KG1 (cell line): ENCODE measurements at places on chromosomes 11 and 22.

- DNase-seq: no peak
These were observed 83.2 kb downstream of the BUD13 start for GRCh38 chr11:116689413-116690127.

GRCh38 chr11:19625438-19625837, 87.2 kb upstream of the NAV2 start:
- no peak for DNase-seq

DNA sequence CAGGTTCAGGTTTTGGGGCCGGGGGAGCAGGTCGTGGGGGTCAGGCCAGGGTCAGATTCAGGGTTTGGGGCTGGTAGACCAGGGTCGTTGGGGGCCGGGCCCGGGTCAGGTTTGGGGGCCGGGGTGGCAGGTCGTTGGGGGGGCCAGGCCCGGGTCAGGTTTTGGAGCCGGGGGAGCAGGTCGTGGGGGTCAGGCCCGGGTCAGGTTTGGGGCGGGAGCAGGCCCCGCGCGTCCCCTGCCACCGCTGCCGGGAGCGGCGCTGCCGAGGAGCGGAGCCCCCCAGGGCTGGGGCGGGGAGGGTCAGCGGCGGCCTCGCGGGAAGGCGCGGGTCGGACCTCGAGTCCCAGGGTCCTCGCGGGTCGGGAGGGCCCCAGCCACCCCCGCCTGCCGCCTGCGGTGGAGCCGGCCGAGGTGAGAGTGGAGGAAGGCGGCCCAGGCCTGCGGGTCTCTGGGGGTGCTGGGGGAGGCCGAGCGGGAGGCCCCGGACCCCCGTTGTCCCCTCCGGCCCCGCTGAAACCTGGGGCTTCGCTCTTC, 535 bp downstream of the TRABD start:
- DNase-seq: no peak

- no peak for DNase-seq
These were observed 78.1 kb upstream of the PRR5 start for GRCh38 chr22:44623771-44624510.

- DNase-seq: no peak
These were observed 526.7 kb downstream of the INSC start for GRCh38 chr11:15641271-15642045.

DNA sequence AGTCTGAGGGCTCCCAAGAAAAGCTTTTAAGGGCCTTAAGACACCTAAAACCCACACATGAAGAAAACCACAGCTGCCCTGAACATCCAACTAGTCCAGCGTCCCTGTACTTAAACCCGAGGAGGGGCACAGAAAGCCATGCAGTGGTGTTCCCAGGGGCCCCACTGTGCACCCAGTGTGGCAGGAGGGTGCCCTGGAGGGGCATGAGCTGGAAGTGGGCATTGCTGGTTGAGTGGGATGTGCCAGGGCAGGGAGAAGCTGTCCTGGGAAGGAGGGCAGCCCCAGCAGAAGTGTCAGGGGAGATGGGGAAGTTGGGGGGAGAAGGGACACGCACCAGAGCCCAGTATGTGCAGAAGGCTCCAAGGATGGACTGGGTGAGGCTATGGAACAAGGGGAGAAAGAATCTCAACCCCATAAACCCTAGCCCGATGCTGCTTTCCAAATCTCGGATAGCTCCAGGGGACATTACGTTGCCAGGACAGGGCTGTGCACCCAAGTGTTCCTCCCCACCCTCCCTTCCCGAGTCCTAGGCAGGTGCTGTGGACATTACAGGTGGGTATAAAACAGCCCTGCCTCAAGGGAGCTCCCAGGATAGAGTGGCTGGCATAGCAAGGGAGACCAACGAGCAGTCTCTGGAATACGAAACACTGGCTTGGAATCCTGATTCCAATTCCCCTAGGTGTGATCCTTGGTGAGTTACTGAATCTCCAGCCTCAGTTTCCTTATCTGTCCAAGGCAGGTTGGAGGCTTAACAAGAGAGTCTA, 44.2 kb downstream of the SHANK2 start:
- no peak for DNase-seq

DNA sequence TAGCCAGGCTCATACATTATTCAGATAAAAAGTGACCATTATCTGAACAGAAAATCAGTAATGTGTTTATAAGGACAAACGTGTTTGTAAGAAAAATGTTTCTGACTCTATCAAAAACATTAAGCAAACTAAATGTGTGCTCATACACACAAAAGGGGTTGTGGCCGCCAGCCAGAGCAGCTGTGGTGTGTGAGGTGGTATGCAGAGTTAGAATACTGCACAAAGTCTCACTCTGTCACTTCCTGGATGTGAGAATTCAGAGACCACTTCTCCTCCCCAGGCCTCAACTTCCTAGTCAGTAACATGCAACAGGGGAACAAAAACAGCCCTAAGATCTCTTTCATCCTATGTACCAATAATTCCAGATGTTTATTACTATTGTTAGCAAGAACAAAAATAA, 9.4 kb downstream of the OR5B21 start:
- DNase-seq: peak; percentile 60

GRCh38 chr22:50252082-50253045, 1.3 kb upstream of the HDAC10 start:
- DNase-seq: no peak

DNA sequence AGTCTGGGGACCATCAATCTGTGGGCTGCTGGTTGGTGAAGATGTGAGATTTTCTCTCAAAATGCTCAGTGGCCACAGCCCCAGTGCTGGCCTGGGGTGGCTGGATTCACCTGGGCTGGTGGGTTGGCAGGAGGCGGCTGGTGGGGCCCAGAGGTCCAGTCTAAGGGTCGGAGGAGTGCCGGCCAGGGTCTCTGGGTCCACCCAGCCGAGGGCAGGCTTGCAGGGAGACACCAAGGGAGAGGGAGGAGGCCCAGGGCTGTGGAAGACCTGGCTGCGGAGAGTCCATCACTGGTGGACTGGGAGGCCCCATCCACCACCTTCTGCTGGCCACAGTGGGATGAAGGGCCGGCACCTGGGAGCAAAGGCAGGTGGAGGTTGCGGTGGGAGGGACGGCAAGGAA, 582 bp upstream of the SHANK3 start:
- peak; percentile 68 for DNase-seq

DNA sequence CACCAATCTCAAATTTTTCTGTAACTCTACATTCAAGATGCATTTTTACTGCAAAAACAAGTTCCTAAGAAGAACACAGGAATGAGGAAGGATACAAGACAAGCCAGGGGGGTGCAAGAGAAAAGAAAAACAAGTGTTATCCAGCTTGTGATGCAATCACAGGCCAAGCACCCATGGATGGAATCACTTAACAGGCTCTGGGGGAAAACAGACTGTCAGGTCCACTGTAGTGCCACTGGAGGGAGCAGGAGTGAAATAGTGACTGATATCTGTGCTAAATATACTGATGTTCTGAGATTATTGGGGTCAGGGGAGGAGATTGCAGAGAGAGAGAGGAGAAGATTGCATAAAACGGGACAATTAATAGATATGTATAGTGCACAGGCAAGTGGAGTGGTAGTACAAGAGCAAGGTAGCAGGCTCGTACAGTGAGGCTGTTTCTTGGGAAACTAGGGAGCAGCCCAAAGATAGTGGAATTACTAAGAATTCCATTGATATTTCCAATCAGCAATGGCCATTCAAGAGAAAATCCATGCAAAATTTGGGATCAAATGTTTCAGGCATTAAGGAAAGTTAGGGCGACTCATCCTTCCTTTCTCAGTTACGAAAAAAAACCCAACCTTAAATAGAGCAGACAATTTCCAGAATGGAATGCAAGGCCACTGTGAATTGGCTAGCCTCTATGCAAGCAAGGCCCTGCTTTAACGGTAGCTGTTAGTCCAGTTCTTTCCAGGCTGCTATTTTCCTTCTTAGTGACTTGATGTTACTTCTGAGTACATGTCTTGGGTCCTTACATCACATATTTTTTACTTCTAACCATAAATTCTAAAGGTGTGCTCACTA, 52.2 kb upstream of the CEP126 start:
- no peak for DNase-seq

- DNase-seq: no peak
These were observed 11.5 kb downstream of the CLMP start for GRCh38 chr11:123183391-123184099.

DNA sequence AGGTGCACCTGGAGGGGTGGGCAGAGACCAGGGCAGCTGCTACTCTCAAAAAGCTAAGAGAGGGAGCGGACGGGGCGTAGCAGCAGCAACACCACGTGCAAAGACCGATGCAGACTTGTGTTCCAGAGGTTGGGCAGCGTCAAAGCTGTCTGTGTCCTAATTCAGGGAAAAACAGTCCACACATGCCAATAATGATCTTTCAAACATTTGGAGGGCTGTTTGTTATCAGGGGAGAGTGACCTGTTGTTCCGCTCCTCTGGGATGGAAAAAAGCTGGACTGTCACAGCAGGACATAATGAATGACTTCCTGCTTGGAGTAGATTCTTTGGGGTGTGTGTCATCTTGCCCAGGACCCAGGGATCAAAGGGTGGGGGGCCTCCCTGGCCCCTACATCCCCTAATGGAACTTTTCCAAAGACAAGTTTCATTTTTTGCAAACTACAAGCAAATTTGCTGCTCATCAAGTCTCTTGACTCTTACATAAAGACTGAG, 6.2 kb upstream of the FBLN1 start:
- no peak for DNase-seq

GRCh38 chr11:134069426-134070341, 812 bp downstream of the JAM3 start:
- no peak for DNase-seq

DNA sequence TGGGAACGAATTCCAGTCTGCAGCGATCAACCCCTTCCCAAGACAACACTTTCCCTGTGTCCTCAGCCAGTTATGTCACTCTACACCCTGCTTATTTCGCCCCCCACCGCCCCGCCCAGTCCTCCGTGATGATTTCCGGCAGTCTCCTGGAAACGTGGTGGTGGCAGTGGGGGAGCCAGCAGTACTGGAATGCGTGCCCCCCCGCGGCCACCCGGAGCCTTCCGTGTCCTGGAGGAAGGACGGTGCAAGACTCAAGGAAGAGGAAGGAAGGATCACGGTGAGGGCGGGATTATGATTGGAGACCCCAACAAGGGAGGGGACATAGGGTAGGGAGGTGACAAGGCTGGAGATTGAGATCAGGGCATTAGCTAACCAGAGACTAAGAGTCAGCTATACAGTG, 4.1 kb downstream of the ROBO3 start:
- no peak for DNase-seq

DNA sequence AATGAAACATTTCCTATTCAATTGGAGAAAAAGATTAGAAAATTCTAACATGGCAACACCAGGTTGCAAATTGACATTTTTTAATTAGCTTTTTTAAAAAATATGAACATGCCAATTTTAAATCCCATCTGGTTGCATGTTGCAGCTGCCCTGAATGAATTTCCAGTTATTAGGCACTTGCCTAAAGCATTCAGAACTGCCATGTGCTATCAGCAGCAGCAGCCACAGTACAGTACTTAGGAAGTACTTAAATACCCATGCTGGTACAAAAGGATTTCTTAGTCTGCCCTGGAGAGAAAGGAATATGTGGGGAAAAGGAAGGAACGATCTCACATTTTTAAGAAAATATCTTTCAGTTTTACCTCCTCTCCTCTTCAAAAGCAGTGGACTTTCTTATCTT, 46.2 kb downstream of the FAM168A start:
- DNase-seq: no peak

DNA sequence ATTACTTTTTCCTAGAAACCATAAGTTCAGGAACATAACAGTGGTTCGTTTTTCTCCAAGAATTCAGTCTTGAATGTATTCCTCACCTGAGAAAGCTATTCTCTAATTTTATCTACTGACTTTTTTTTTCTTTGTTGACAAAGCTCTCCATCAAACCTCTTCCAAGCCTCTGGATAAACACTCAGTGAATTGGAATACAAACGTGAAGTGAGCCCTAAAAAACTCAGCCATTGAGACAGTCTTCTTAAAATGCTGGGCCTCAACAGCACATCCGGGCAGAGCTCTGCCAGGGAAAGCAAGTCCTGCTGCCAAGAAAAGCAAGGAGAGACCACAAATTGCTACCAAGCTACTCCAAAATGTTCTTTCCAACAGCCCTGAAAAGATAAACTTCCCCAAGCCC, 7.7 kb upstream of the SLC1A2 start:
- no peak for DNase-seq
